ENCODE measurements at places on chromosomes 11 and 22.
A peak's percentile ranks its signal among the peaks of the same experiment; 100 is the strongest.

DNA sequence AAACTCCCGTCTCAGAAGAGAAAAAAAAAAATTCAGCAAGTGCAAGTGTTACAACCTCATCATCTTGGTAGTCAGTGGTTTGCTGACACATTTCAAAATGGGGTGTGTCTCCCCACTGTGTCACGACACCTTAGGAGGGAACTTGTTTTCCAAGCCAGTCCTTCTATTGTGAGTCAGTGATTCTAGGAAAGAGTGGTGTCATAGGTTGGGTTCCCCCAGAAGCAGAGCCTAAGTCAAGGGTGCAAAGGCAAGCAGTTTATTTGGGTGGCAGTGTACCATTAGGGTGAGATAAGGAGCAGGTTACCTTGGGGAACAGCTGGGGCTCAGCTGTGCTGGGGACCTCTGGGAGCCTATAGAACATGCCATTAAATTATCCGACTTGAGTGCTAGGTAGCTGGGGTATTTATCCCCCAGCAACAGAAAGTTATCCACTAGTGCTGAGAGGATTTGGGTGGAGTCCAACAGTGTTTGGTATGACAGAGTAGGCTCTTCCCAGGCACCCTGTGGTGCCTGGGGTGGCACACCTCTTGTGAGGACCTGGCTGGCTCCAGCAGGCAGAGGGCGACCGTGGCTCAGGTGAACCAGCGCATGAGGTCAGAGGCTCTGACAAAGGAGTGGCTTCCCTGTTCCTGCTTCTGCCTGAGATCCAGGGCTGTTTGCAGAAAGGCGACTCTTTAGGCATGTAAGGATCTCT, 41.7 kb downstream of the KIAA1671 start:
- DNase-seq = peak; percentile 16

- no peak for DNase-seq
Observed at GRCh38 chr11:5383576-5383975, at the start of gene OR51M1. Gene OR51M1, plus strand, starts transcription at chr11:5383812. Its CDS starts 5,587 bp downstream, at chr11:5389399.

DNA sequence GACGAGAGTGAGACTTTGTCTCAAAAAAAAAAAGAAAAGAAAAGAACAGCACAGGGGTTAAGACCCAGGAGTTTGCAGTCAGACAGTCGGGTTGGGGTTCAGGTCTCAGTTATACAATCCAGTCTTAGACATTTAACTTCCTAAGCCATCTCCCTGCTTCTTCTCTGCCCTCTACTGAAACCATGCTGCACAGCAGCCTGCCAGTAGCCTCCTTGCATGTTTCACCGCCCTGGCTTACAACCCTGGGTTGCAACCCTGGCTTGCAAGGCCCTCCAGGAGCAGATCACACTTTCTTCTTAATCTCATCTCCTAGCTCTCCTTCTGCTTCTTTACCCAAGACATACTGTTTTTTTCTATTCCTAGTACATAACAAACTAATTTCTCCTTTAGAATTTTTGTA, 5.9 kb upstream of the B3GAT3 start:
- no peak for DNase-seq

DNA sequence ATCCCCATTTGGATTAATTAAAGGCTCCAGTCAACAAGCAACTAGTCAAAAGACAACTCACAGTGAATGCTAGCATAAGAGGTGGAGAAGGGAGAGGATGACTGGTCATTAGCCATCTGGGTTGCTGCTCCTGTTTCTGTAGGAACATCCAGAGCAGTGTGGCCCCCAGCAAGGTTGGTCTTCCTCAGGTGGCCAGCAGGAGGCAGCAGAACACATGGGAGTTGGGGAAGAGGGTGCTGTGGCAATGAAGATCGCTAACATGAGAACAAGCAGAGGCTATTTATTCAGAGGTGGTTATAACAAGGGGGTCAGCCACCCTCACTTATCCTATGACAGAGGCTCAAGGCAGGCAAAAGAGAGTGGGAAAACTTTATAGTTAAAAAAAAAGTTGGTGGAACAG, 21.3 kb downstream of the IZUMO1R start:
- DNase-seq = no peak

DNA sequence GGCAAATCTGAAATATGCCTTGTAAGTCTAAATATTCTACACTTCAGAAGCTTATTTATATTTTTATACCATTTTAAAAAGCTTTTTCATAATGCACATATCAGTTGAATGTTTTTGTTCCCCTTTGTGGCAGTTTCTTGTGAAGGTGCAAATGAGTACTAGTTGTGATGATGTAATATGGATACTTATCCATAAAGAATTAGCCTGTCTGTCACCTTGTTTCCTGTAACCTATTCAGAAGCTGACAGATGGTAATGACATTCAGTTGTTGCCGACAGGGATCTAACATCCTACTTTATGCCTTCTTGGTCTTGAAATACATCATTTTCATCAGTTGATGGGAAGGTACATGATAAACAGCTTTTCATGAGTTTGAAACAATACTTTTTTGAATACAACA, 2.9 kb downstream of the QSER1 start:
- DNase-seq = no peak

GRCh38 chr11:1826552-1827094, 8.2 kb upstream of the SYT8 start:
- DNase-seq = no peak

- DNase-seq = no peak
Observed at GRCh38 chr11:78961247-78961646, 386.6 kb upstream of the NARS2 start.

DNA sequence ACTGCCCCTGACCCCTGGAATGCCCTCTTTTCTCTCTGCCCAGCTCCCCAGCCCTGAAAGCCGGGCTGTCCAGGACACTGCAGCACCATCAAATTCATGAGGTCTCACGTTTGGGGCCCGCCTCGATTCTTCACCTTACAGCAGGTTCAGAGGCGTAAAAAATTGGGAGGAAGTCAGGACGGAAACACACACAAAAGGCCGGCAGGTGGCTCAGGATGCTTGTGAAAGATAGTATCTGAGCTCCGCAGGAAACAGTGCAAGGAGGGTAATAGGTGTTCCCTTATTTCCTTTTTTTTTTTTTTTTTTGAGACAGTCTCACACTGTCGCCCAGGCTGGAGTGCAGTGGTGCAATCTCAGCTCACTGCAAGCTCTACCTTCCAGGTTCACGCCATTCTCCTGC, 4.1 kb downstream of the RFPL2 start:
- DNase-seq = no peak

DNA sequence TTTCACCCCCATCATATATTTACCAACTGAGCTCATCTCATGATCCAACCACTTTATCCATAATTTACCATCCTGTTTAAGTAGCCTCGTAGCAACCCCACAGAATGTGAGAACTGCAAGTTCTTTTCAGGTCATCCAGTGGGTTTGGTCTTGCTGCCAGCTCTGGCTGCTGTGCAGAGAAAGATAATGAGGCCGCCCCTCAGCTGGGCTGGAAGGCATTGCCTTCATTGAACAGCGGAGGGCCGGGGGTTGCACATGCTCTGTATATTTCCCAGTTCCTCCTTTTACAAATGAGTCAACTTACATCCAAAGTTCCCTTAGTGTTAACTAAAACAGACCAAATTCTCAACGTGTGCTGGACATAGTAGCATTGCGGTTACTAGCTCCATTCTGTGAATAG, 96.7 kb downstream of the SYN3 start:
- no peak for DNase-seq

DNA sequence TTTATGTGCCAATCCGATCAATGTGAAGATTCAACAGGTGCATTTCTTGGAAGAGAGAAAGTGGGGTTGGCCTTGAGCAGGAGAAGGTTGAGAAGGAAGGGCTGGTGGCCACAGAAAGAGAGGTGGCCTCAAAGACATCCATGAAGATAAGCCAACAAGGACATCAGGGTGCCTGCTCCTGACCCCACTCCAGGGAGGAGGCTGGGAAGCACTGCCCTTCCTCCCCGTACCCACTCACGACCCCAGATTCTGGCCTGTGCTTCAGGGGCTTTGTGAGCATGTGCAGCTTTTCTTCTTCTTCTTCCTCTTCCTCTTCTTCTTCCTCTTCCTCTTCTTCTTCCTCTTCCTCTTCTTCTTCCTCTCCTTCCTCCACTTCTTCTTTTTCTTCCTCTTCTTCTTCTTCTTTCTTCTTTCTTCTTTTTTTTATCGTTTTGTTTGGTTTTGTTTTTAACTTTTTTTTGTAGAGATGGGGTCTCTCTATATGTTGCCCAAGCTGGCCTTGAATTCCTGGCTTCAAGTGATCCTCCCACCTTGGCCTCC, 30.3 kb downstream of the DKK3 start:
- no peak for DNase-seq

DNA sequence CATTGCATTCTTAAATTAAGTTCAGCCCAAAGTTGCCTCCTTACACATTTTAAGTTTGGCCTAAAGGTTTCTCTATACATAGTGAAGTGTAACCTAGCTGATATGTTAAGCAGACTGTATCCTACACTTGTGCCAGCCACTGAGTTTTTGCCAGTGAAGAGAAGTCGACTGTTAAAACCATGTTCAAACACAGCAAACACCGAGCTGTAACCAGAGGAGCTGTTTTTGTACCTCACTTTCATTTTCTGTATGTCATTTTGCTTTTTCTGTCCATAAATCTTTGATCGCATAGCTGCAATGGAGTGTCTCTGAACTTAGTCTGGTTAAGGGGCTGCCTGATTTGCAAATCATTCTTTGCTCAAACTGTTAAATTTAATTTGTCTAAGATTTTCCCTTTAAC, 403.7 kb downstream of the LUZP2 start:
- DNase-seq = no peak

- no peak for DNase-seq
Observed at GRCh38 chr22:42651134-42651533, 1.9 kb upstream of the CYB5R3 start.

GRCh38 chr11:77046060-77046501, 11.9 kb downstream of the B3GNT6 start:
- no peak for DNase-seq

- no peak for DNase-seq
Observed at GRCh38 chr22:43226377-43227238, 39.7 kb upstream of the TTLL12 start.

- no peak for DNase-seq
Observed at GRCh38 chr11:130409594-130410388, 18.6 kb downstream of the ADAMTS8 start.

GRCh38 chr11:42524534-42525227, 787.1 kb upstream of the API5 start:
- DNase-seq = peak; percentile 59

GRCh38 chr11:77517226-77517625, 43.3 kb upstream of the PAK1 start:
- no peak for DNase-seq

DNA sequence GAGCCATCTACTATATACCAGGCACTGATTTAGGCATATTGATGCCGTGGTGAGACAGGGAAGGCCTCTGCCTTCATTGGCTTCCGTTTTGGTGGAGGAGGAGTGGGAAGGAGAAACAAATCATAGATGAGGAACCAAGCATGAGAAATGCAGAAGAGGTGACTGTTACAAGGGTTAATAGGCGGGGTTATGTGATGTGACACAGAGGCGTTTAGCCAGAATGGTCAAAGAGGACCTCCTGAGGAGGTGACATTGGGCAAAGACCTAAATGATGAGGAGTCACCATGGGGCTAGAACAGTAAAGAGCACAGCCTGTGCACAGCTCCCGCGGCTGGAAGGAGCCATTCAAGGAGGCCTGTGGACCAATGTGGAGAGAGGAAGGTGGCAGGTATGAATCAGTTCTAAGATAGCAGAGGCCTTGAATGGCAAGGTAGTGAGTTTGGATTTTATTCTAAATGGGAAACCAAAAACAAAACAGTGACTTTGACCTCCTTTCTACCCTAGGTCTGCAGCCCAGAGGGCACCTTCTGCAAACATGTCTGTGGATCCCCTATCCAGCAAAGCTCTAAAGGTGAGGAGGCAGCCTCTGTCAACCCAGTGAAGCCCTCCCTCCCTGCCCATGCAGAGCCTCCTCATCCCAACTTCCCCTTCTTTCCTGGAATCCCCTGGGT, 11.7 kb downstream of the MAFF start:
- no peak for DNase-seq

DNA sequence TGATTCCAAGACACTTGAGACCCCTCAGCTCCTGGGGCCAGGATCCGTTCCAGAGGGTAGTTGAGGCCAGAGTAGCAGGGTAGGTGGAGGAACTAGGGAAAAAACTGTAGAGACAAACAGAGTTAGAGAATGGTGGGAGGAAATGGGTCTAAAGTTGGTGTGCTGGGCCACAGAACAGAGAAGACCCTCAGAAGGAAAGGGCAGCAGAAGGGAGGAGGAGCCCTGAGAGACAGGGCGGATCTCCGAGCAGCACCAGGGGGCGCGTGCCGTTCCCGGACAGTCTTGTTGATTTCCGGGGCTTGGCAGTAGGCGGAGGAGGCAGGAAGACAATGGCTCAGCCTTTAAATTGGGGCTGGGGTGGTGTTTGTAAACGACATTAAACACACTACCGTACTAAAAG, 2.4 kb upstream of the CECR2 start:
- DNase-seq = no peak

GRCh38 chr11:126544108-126545056, 188.9 kb downstream of the ST3GAL4 start:
- DNase-seq = peak; percentile 28

DNA sequence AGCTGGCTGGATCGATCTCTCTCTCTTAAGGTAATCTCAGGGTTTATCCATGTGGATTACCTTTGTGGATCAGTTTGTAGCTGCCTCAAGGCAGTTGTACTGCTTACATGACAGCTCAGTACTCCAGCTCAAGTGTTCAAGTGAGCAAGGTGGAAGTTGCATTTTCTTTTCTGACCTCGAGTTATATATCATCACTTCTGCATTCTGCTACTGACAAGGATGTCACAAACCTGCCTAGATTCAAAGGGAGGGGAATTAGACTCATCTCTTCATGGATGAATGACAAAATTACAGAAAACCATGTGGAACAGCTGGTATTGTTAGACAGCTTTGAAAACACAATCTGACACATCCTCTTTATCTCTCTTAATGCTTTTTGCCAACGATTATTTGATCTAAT, 6.1 kb upstream of the TCN2 start:
- DNase-seq = no peak

GRCh38 chr11:2864901-2865300, 20.7 kb downstream of the CDKN1C start:
- DNase-seq = no peak

DNA sequence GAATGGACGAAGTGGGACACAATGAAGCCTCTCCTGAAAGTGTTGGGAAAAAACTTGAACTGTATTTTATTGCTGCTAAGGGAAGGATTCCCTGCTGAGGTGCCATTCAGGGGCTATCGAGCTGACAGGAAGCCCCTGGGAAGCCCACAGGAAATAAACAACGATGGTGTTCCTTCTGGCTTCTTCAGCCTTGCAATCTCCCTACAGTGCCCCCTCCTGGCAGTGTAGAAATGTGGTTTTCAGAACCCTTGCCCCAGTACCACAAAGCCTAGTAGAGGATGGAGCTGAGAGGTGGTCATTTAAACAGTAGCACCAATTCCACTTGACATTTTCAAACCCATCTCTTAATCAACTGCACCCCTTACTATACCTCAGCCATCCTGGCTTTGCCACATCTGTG, 676.7 kb upstream of the ARHGAP42 start:
- DNase-seq = no peak

- DNase-seq = no peak
Observed at GRCh38 chr11:134337051-134337450, 5.3 kb downstream of the GLB1L2 start.

Data from NCI-H774 (cell line).